ENCODE measurements at places on chromosomes 4 and X.

DNA sequence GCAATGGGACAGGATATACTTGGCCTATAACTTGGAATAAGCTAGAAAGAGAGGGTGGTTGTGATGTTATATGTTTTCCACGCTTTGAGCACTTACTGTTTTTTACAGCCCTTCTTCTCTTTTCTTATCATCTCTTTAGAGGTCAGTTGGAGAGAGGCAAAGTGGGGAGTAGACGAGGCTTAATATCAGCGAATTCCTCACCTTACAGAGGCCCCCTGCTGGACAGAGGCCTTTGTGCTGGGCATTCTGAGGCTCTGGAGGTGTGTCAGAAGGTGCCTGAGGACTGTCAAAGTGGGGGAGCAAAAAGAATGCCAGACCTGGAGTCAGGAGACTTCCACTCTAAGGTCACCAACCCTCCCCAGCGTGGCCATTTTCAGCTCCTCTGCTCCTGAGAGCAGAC is 42.5 kb downstream of the MAMLD1 start:
- peak; percentile 8 for DNase-seq

DNA sequence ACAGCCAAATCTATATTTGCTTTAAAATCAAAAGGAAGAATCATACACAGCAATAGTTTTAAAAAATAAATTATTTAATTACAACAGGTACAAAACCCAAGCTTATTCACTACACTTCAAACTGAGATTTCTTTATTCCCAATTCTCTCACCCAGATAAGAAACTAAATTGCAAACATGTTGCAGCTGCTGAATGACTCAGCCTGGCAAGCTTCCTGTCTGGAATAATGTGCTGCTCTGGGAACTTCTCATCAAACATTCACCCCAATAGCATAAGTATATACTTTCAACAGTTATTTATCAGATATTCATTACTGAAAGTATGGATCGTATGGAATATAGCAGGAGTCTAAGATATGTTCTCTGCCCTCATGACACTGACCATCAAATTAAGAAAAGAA is 43.0 kb upstream of the GABRA2 start:
- DNase-seq = no peak

DNA sequence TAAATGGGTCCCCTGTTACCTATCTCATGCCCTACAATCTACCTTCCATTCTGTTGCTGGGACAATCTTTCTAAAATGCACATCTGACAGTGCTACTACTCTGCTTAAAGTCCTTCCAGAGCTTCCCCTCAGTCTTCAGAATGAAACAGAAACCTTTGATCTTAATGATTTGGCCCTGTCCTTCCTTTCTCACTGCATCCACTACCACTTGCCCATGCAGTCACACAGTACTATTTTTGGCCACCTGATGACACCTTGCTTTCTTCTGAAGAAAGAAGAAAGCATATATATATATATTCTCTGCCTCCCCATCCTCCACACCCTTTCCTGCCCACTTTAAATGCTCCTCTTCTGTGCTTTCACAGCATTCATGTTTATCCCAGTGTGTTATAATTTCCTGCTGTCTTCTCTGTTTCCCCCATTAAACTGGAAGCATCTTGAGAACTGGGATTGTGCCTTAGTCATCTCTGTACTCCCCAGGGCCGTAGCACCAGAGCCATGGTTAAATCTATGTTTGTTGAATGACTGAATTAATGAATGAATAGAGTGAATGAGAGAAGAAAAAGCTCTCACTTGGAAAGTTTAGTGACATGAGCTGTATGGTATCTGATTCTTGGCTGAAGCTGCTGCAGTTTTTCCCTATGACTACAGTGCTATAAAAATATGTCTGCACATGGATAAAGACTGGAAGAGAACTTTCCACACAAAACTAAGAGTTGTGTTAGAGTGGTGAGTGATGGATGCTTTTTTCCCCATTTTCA is 56.2 kb downstream of the RTL9 start:
- no peak for DNase-seq

GRCh38 chrX:70168238-70169188 is 8.8 kb upstream of the DGAT2L6 start:
- no peak for DNase-seq

DNA sequence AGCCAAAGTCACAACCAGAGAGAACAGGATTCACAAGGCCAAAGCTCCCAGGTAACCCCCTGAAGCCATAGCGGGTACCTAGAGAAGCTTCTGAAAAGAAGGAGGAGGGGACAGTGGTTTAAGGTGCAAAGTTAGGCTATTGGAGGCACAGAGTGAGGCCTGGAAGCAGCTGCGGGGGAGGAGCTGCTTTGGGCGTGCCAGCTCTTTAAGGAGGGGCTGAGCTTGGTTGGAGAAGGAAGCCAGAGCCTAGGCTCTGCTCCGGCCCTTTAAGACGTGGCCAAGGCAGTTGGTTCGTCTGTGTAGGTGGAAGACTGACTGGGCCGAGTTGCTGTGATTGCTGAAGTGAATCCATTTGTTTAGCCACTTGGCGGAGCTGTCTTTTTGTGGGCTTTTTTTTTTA is 1.5 kb downstream of the KLF8 start:
- no peak for DNase-seq

DNA sequence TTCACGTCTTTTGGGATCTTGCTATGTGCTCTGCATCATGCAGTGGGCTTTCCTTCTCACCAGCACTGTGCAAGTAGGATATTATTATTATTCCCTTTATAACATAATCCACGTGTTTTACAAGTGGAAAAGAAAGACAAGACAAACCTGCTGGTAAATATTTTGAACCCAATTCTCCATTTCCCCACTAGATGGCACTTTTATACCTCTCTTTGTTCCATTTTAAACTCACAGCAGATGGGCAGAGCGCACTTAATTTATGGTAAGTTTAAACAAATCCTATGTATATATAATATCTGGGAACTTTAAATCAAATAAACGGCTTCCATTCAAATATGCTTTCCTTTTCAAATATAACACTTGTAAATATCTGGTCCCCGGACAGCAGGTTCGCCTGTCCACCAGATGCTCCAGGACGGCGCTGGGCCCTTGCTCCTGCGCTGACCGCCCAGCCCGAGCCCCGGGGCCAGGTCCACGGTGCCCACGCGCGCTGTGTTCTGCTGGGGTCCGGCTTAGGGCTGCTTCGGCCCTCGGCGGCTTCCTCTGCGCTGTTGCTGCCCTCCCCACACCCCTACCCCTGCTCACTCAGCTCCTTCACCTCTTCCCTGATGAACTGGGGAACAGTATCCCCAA is 31.1 kb downstream of the F11 start:
- DNase-seq = peak; percentile 11

- no peak for DNase-seq
Observed at GRCh38 chrX:45261471-45261870, 60.8 kb upstream of the DIPK2B start.

GRCh38 chr4:154658680-154659405 is 46.4 kb upstream of the FGG start:
- no peak for DNase-seq

DNA sequence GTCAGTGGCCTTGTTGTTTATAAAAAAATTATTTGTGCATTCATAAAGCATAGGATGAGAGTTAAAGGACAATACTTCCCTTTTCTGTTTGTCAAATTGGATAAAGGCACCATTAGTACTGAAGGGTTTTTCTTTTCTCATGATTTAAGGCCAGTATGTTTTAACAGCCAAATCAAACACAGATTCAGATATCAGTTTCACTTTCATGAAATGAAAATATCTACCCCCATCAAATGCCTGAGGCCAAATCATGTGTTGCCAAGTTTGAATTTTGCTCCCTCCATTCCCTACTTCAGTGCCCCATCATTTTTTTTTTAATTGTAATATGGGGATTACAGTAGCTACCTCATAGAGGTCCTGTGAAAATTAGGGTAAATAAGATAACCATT is 745.9 kb downstream of the RPA4 start:
- no peak for DNase-seq

DNA sequence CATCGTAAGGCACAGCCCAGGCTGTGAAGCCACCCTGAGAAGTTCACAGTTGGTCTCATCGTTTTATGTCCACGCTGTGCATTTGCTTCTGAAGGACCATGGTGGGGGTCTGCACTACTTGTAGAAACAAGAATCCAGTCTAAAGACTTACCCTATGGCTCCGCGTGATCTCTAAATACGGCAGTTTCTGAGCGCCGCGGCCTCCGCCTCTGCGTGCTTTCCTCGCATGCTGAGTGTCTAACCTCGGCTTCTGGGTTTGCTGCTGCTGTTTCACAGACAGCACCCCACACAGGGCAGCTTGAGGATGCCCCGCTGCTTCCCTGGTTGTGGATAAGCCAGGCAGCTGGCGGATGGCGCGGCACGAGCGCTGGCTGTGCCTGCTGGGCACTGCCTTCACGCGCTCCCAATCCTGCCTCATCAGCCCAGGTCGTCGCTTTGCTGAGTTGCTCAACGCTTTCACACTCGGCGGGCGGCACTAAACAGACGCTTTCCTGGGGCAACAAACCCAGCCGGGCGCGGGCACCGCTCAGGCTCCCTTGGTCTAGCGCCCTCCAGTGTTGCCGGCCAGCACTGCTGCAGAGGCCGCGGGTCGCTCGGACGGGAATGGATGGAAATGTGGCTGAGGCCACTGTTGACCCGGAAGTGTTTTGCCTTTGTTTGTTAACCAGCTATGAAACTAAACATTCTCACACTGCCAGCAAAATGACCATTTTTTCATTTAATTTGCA is 39.2 kb downstream of the FGFRL1 start:
- DNase-seq = no peak

DNA sequence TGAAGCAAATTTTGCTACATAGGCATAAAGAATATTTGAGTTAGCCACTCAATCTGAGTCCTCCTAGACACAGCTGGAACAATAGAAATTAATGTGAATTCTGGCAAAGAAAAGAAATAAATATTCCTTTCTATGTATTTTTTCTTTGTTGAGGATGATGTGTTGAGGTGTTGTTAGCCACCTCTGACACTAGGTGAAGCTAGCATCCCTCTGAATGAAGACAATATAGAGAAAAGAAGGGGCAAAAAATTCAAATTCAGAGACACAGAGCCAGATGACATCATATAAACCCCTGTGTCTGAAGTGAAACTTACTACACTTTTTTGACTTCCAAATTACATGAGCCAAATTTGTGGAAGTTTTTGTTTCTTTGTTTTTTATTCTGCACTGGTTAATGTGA is 34.6 kb upstream of the TMPRSS11D start:
- no peak for DNase-seq

GRCh38 chr4:10275696-10276095 is 159.1 kb upstream of the WDR1 start:
- DNase-seq = no peak

DNA sequence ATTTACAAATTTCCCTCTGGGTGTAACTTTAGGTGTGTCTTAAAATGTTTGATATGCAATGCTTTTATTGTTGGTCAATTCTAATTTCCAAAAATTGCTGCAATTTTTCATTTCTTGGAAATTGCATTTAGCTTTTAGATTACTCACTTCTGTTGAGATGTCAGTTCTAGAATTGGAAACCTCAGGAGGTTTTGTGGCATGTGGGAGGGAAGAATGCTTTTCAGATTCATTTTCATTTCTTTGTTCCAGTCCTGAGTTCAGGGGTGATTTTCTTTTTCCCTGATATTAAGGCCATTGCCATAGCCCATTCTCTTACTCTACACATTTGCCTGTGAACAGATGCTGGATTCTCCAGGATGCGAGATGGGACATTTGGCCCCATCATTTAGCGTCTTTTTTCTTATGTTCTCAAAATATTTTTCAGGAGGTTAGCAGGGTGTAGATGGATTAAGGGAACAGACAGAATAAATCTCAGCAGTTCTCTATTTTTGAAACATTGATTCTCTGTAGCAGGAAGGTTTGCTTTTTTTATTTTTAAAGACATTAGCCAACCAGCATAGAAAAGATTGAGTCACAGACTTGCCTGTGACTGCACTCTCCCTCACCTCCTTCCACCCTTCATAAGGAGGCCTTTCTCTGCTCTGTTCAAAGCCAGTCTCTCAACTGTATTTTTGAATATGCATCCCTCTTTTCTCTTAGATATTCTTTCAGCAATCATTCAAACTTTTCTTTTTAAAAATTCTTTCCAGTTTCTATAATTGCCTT is 238.4 kb upstream of the ANXA3 start:
- DNase-seq = no peak

DNA sequence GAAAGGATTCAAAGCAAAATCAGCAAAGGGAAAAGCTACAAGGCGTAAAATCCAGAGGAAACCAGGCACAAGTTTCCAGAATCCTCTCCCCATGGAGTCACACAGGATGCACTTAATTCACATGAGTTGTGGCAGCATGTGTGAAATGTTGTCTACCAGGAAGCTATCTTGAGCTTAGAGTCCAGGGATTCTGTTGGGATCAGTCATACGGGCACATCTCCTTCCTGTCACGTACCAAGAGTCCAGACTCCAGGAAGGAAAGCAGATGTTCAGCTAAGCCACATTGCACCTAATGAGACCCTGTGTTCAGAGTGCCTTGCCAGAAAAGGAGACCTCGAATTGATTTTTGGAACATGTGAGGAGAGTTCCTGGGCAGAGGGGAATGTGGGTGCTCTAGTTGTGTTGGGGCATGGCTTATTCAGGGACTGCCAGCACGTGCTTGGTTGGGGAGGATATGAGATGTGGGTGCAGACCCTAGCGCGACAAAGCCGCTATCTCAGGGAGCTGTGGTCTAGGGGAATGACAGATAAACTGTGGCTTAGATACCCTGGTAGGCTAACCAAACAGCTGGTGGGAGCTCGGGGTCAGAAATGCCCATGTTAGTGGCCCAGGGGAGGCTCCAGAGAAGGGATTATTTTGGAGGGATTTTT is 70.0 kb downstream of the EVC start:
- no peak for DNase-seq

DNA sequence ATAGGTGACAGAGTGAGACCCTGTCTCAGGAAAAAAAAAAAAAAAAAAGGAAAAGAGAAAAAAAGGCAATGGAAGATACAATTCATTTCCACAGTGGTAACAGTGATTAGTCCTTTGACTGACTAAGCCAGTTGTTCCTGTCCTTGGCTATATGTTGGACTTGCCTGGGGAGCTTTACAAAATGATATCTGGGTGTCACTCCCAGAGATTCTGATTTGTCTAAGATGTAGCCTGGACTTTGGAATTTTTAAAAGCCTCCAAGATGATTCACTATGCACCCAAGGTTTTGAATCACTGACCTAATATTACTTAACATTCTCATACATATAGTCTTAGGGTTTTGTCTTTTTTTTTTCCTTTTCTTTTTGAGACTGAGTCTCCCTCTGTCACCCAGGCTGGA is 16.9 kb downstream of the HELQ start:
- DNase-seq = no peak

DNA sequence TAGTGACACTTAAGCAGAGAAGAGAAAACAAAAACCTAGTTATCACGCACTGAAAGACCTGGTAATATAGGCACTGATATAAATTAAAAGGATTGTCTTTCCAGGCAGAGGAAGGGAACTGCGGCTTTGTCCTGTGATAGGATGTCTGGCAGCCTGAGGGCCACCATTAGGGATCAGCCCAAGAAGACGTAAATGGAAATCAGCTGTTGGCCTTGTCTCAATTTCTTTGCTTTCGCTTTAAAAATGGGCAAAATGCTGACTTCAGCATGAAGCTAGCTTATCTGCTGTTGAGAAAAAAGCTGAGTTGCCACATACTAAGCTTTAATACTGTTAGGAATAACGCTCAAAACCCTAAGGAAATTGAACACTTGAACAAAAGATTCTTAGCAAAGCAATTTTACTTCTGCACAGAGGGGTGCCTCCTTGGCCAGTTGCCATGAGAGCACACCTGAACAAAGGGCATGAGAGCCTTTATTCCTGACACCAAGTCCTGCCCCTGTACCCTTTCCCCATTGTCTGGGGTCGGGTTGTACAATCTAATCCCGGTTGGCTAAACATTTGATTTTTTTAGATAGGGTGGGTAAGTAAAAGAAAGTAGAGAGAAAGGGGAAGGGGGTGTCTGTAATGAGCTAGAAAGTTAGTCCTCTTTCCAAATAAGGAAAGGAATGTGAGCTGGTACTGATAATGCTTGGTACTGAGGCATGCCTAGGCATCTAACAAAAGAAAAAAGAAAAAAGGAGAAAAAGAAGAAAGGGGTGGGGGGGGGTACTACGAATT is 85.1 kb upstream of the UCP1 start:
- no peak for DNase-seq

Data from HuH-7 (cell line).